NCI-H1417 treated with DMSO at 0.1 percent for 48 hours (cell line): ENCODE measurements at places on chromosomes 3 and 15.

- DNase-seq = peak; percentile 64
Observed at GRCh38 chr15:31758126-31758525, 272.2 kb upstream of the CHRNA7 start.

DNA sequence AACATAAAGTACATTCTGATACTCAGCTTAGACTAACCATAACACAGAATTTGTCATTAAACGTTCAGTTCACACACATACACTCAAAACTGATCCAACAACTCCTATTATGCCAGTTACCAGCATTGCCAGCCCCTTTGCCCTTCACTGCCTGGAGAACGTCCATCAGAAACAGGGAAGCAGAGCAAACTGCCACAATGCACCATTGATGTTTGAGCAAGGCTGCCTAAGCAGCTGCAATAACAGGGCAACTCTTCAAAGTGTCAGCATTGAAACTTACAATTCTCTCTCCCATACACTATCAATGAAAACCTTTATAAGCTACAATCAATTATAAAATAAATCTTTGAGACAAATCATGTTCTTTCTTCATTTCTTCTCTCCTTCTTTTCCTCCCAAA, 85.1 kb downstream of the ZBTB20 start:
- no peak for DNase-seq

DNA sequence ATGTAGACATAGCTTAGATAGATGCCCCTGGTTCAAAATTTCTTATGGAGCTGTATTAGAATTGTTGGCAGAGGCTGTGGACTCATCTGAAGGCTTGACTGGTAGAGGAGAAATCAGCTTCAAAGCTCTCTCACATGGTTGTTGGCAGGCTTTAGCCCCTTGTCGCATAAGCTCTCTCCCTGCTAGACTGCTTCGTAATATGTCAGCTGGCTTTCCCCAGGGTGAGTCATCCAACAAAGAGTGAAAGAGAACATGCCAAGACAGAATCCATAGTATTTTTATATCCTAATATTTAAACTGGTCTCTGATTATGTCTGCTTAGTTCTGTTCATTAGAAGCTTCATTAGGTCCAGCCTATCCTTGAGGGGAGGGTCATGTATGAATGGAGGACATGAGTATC, 427.4 kb upstream of the NAALADL2 start:
- DNase-seq = no peak

- DNase-seq = no peak
Observed at GRCh38 chr3:53354945-53355498, 7.7 kb upstream of the DCP1A start.

- DNase-seq = no peak
Observed at GRCh38 chr15:78064544-78064943, 13.0 kb downstream of the TBC1D2B start.

- DNase-seq = no peak
Observed at GRCh38 chr3:146125951-146126350, 35.0 kb downstream of the PLOD2 start.

DNA sequence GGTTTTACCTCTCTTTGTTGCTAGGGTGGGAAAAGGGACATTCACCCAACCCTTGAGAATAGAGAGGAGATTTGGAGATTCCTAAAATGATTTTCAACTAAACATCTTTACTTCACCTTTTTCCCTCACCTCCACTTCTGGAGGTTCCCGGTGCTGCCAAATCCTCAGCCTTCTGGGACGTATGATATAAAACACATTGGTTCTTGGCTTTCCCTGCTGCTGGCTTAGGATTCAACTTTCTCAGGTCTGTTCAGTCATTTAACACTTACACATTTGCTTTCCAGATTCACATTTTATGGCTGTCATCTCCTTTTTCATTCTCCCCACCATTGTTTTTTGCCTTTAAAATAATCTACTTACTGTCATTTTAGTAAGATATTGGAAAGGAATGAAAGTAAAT, 106.6 kb downstream of the PIK3R4 start:
- no peak for DNase-seq

DNA sequence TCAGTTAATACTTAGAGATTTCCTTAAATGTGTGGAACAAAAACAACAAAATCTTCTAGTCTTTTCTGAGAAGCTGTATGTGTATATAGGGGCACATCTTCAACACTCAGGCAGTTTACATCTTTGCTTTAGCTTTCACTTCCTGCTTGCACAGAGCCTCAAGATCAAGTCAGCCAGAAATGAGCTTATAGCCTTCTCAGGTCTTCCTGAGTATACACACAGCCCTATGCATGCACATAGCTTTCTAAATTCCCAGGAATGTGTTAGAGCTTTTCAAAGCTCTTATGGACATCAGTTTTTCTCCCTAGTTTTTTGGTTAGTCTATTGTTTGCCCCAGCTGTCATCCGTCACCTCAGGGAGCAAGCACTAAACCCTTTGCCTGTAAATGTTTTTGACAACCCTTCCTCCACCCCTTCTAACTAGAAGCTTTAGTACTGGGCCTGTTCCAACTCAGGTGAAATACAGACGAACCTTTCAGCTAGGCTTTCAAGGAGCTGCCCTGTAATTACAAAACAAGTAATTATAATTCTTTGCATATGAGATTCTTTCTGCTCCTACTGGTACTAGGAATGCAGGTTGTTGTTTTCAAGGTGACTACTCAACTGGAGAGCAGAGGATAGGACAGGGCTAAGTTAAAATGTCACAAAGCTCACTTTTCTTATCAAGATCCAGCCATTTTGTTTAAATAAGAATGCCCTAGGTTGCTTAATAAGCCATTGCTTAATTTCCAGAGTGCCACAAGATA, 22.6 kb upstream of the MTMR10 start:
- no peak for DNase-seq

DNA sequence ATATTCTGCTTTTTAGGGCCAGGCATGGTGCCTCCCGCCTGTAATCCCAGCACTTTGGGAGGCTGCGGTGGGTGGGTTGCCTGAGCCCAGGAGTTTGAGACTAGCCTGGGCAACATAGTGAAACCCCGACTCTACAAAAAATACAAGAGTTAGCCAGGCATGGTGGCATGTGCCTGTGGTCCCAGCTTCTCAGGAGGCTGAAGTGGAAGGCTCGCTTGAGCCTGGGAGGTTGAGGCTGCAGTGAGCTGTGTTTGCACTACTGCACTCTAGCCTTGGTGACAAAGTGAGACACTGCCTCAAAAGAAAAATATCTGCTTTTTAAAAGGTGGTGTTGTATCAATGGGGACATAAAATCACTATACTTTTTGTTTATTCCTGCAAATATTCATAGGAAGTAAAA, 112.8 kb downstream of the C3orf38 start:
- no peak for DNase-seq

DNA sequence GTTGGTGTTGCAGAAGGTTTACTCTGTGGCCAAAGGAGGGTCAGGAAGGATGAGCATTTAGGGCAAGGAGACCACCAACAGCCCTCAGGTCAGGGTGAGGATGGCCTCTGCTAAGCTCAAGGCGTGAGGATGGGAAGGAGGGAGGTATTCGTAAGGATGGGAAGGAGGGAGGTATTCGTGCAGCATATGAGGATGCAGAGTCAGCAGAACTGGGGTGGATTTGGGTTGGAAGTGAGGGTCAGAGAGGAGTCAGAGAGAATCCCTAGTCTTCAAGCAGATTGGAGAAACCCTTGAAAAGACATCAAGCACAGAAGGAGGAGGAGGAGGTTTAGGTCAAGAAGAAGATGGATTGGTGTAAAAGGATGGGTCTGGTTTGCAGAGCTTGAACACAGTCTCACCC, 4.0 kb downstream of the CCR5 start:
- DNase-seq = no peak

DNA sequence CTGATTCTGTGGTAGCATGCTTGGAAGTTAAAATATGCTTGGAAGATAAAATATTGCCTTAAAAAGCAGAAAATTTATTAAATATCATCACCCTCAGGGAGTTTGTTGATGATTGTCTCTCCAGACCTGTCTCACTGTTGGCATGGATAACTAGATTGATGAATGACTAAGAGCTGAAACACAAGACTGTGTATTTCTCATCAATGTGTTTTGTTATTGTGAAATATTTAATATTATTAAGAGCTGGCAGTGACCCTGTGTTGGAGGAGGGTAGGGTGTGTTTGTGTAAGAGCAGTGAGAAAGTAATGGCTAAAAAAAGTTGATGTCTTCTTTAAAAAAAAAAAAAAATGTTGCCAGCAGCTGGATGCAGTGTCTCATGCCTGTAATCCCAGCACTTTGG, 82.2 kb downstream of the ITPR1 start:
- no peak for DNase-seq

DNA sequence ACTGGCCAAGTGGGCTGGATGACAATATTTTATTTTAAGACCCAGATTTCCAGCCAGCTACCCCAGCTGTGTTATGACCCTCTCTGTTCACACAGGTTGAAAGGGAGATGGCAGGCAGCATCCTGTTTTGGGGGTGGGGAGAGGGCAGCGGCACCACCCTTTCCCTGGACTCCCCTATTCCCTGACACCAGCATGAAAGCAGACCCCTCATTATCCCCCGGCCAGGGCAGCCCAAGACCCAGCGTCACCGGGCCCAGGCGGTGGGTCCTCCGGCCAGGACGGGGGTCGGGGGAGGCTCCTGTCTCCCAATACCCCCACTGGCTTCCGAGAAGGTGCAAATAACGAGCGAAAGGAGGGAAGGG, 127.6 kb upstream of the MEF2A start:
- DNase-seq = no peak
